CD4-positive, alpha-beta T cell treated with Interleukin-6 for 4 hours (primary cell): ENCODE measurements at places on chromosomes 4 and X.

DNA sequence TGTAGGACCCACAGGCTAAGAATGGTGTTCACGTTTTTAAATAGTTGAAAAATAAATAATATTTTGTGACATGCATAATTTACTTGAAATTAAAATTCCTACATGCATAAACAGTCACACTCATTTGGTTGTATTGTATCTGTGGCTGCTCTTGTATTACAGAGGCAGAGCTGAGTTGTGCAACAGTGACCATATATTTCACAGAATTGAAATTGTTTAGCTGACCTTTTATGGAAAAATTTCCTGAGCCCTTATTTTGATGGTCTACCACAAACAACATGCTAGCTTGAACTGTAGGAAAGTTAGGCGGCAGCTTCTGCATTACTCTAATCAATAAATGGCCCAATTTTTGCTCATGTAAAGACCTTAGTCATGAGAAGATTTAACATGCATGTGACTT, 633.4 kb upstream of the AADAT start:
- no peak for DNase-seq

- DNase-seq = no peak
These were observed 805.3 kb upstream of the EPHA5 start for GRCh38 chr4:66475596-66475995.

- no peak for DNase-seq
These were observed 138.6 kb downstream of the KLHL8 start for GRCh38 chr4:87081826-87082225.

DNA sequence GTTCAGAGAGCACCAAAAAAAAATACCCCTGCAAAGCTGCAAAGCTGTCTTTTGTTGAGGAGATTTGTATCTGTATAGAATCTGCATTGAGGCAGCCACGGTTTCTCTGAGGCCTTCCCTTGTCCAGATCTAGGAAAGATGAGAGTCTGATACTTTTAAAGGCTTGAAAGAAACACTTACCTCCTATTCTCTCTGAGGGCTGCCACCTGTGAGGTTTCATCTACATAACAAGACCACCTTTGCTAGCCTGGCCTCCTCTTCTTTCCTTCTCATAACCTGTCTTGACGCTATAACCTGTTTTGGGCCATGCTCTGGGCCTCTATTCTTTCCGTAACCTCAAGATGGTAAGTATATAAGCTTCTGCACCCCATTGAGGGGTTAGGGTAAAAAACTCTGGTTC, 779.6 kb upstream of the HTR2C start:
- DNase-seq = no peak

- no peak for DNase-seq
These were observed 76.7 kb upstream of the IGSF1 start for GRCh38 chrX:131365766-131366165.

DNA sequence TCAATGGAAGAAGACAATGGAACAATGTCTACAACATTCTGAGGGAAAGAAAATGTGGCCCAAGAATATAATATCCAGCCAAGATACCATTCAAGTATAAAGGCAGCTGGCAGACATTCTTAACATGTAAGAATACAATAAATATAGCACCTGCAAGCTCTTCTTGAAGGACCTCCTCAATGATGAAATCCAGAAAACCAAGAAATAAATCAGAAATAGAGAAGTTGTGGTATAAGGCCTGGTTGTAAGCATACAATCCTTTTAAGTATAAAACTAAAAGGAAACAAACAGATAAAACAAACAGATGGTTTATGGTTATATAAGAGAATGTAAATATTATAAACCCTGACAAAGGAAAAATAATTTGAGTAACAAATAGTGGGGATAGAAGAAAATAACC, 33.4 kb downstream of the SYTL4 start:
- no peak for DNase-seq

DNA sequence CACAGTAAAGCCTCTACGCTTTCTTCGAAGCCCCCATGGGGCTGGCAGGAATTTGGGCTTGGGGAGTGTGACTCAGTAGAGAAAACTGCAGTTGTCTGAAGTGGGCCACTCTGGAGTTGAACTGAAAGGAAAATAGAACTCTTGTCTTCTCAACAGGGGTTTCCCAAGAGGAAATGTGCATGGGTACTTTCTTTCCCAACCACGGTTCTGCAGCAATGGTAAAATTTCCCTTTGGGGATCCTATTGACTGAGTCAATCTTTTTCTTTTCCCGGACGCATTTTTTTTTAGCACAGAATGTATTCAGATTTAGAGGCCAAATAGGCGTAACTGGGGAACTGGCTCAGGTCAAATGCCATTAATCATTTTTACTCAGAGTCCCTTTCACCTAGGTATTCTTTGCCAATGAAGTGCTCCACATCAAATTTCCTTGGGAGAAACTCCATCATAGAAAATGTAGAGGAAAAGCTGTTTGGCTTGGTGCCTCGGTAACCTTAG, 269.3 kb downstream of the STIM2 start:
- DNase-seq = no peak

- no peak for DNase-seq
These were observed 2.7 kb upstream of the ADH7 start for GRCh38 chr4:99437723-99438404.

GRCh38 chr4:72451349-72451748, 117.7 kb downstream of the ADAMTS3 start:
- DNase-seq = no peak

- no peak for DNase-seq
These were observed 62.0 kb downstream of the MBNL3 start for GRCh38 chrX:132426695-132427281.

DNA sequence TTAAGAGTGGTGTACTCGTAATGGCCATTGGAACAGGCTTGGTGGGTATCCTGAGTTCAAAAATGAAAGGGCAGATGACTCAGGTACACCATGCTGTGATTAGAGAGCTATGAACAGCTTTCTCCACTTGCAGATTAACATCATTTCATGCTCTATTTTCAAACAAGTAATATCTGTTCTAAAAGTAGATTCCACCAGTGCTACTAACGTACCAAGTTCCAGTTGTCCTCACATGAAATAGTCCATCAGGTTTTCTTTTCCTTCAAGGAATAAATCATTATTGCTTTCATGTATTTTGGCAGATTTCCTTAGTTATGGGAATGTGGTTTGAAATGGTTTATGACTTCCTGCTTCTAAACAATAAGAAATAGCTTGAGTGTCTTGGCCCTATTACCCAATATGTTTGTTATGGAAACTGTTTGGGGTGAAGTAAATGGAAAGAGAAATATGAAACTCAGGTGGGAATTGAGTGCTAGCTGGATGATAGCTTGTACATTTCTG, 49.9 kb downstream of the PCDH7 start:
- no peak for DNase-seq

GRCh38 chrX:151699746-151700145, 4.5 kb downstream of the PRRG3 start:
- DNase-seq = no peak

- no peak for DNase-seq
These were observed 107.5 kb upstream of the MAGEC2 start for GRCh38 chrX:142312591-142312990.

DNA sequence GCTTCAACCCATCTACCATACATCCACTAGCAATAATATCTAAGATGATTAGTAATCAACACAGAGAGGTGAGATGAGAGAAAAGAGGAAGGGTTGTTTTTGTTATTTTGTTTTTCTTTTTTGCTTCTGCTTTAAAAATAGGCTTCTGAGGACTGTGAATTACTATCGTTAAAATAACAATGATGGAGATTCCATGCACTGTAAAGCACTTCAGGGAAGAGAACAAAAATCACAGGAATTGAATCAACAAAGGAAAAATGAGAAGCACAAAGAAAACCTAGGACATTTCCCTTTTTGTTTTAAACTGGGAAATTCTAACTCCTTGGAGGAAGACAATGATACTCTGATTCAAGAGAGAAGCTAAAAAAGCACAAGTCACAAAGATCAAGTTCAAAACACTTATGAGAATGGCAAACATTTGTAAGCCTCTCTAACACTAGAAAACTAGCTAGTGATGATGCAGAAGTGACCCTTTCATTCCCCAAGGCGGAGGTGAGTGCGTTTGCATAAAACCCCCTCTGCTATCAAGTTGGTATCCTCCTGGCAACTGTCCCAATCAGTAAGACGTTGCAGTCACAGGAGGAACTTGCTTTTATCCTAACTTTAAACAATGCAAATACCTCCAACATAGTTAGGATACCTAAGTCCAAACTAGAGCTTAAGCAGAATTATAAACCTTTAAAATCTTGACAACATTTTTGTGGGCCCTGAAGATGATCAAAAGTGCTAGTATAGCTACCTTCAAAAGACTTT, 308.5 kb downstream of the CAMK2D start:
- DNase-seq = no peak

DNA sequence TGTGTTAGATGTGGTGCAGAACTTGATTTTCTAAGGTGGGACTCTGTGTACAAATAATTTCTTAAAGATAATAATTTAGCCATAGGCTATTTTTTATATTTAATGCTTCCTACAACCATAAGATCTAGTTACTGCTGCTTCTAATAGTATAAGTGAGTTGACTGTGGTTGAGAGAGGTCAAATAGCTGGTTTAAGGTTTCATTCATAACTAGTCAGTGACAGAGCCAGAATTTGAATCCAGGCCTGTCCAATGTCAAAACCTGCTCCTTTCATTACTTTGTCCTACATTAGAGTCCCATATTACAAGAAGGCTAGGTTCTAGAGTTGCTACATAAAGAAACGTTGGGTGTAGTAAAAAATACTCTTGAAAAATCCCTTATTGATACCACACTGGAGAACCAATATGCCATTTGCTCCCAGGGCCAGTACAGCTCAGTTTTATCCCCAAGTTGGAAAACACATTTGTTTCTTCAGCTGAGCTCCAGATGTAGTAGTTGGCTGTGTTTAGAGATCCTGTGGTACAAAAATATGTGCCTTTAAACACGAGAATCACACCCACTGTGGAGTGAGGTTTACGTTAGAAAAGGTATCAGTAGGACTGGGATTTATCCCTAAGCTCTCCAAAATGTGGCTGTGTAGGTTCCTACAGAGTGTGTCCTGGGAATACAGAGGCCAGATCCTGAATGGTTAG, 84.3 kb downstream of the REPS2 start:
- DNase-seq = no peak

DNA sequence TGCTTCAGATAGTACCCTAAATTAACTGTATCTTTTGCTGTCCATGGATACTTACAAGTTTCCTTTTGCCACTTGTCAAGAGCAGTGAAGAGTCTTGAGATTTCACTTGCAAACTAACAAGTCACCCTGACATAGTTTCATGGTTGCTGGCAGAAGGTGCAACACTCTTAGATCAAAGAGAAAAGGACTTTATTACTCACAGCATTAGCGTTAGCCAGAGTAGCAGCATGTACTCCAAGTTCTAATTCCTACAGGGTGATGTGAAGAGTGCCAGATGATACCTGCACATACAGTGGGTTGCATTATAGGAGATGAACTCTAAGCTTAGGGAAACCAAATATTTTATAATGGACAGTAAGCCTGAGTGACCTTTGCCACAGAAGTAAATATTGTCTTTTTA, 47.9 kb downstream of the NDST3 start:
- DNase-seq = no peak

GRCh38 chr4:103002551-103002950, 17.0 kb downstream of the SLC9B1 start:
- no peak for DNase-seq

DNA sequence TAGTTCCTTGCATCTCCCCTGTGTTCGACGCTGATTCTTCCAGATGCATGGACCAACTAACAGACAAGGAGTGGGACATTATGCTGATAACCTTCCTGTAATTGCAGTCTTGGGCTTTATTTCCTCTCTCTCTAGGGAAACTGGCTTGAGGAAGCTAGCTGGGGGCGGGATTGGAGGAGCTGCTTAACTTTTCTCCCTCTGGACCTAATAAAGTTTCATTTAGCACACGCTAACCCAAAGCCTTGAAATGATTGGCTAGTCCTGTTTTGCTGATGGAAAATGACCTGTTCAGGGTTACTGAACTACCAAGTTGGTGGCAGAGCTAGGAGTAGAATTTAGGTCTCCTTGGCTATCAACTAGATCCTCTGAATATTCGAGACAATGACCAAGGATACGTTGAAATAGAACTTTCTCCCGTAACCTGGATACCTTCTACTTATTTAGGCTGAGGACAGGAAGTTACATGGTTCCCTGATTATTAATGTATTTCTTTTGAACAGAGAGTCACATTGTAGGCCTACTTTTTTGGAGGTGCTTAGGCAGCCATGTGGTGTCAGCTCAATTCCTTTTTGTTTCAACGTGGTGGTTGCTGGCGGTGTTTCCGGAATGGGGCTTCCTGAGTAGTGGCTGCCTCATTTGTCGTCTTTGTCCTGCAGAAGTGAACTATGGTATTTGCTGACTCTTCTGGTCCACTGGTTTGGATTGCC, 2.0 kb downstream of the PGK1 start:
- peak; percentile 47 for DNase-seq

DNA sequence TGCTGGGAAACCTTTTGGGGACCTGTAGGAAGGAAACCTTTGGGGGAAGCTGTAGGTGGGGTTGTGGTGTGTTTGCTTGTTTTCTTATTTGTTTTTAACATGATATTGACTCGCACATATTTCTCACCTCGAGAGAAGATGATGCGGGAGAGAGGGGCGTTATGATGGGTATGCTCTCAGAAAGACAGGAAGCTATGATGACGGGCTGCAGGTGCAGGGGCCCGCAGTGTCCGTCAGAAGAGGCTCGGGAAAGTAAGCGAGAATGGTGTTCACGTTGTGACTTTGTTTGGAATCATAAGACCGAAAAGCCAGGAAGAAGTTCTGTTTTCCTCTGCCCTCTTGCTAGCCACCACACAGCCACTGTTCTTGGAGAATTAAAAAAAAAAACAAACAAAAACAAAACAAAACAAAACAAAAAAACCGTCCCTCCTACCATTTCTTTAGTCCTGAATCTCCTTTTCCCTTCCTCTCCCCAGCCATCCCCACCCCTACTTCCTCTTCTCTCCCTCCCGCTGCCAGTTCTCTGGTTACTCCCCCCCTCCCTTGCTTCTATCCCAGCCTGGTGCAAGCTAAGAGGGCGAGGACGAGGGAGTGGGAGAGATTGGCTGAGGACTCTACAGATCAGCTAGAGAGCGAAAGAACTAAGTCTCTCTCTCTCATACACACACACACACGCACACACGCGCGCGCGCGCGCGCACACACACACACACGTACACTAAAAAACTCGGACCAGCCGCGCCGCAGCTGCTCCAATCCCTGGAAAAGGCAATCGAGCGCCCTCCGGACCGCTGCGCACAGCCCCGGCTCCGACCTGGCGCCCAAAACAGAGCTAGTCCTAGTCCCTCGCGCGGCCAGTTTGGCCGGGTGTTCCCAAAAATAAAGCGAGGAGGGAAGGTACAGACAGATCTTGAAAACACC, at the start of gene BMP3:
BMP3 (plus strand) TSS at position 648 of the 920 bp plus-strand sequence. CDS start 577 bp downstream, outside the sequence.
- no peak for DNase-seq

- DNase-seq = no peak
These were observed 85.7 kb downstream of the QDPR start for GRCh38 chr4:17426222-17426621.

DNA sequence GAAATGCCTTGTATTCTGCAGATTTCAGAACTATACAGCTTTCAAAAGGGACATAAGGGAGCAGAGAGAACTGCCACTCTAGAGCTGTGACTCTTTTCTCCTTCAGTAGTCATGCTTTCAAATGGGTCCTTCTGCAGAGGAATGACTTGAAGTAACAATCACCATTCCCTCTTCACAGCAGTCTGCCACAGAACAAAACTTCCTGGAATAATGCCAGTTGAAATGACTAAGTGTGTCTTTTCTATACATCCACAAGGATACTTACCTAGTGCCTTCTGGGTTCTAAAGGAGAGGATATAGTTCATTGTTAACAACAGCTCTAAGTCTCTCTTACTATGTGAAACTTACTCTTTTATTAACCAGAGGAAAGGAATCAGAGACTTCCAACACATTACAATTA, 515.4 kb upstream of the ATOH1 start:
- DNase-seq = no peak
